ENCODE measurements at places on chromosomes 11 and 22.
A peak's percentile ranks its signal among the peaks of the same experiment; 100 is the strongest.

DNA sequence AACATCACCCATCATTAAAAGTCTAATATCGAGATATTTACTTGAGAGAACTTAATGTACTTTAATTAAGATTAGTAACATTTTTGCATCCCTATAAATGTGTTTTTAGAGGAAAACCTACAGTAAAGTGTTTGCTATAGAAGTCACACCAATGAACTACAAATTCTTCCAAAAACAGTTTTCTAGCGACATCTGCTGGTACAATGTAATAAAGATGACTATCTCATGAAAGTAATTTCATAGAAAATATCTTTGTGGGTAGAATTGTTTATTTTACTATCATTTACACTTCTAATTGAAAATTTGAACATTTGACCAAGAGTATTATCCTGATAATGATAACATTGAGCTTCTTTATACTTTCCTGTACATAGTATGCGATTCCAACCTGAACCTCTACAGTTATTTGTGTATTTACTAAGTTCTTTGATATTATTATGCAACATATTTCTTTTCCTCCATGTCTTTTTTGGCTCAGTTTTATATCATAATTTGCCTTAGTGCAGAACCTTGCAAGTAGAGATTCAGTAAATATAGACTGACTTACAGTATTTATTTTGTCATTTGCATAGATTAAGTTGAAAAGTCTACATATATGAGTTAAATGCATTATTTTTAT lies 252.7 kb downstream of the TMEM135 start:
- DNase-seq: peak; percentile 65

DNA sequence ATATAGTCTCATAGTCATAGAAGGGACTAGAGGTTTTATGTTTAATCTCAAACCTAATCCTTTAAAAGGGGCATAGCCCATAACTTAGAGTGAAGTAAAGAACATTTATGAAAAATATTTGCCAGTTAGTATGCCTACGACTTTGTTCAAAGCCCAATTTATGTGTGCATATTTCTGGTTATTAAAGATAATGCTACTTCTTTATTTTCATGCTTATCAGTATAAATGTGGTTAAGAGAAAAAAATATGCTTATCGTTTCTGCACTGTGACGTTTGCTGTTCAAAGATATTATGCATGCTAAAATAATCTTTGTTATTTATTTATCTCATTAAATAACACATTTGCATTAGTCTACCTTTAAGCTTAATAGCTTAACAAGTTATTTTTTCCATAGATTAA lies 343.9 kb downstream of the DYNC2H1 start:
- no peak for DNase-seq

GRCh38 chr22:45450921-45451651 lies 37.6 kb downstream of the RIBC2 start:
- peak; percentile 87 for DNase-seq

GRCh38 chr22:47842119-47842518 lies 1079.7 kb downstream of the TBC1D22A start:
- no peak for DNase-seq

DNA sequence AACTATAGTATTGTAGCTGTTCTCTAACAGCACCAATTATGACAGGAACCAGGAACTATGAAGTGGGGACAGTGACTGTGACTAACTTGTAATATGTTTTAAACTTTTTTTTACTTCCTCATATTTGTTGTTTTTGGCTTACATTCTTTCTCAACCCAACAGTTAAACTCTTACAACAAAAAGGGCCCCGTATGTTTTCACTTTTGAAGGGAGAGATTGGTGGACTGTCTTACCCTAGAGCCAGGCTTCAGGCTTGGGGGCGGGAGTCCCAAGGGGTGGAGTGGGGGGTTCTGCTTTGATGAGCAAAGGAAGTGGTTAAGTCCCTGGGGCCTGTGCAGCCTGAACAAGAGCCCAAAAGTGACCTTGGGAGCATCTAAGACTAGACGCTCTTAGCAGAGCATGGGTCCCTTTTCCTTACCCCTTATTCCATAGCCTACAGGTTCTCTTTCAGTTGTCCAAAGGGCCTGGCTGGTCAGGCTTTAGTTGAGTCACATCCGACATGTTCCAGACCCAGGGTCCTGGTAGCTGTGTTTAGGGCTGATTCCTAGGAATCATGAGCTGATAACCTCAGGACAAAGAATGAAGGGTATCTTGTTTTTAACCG lies 38.8 kb downstream of the STIM1 start:
- DNase-seq: peak; percentile 33
